ENCODE measurements at places on chromosomes 3 and 15.

GRCh38 chr3:32751377-32751776 lies 66.4 kb downstream of the CNOT10 start:
- DNase-seq, result no peak

DNA sequence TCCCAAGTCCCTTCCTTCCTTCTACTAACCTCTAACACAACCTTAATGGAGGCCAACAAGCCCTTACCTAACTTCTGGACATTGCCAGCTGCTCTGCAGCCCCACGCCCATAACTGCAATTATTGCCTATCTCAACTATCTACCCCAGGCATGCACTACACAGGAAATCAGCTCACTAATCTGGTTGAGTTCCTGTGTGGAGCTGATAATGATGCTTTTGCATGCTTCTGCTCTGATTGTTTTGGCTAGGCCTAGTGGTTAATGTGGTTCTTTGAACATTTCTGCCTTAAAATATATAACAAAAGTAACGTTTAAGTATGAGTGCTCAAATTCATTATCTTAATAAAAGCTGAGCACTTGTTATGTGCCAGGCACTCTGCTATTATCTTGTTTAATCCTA lies 463.9 kb downstream of the MFSD1 start:
- no peak for DNase-seq

DNA sequence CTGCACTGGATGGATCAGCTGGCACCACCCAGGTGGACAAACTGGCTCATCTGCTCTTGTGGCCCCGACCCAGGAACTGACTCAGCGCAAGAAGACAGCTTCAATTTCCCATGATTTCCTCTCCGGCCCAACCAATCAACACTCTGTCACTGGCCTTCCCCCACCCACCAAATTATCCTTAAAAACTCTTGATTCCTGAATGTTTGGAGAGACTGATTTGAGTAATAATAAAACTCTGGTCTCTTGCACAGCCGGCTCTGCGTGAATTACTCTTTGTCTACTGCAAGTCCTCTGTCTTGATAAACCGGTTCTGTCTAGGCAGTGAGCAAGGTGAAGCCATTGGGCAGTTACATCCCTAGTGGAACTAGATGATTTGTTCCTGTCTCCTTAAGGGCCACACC lies 16.1 kb downstream of the BDH1 start:
- DNase-seq, result no peak

DNA sequence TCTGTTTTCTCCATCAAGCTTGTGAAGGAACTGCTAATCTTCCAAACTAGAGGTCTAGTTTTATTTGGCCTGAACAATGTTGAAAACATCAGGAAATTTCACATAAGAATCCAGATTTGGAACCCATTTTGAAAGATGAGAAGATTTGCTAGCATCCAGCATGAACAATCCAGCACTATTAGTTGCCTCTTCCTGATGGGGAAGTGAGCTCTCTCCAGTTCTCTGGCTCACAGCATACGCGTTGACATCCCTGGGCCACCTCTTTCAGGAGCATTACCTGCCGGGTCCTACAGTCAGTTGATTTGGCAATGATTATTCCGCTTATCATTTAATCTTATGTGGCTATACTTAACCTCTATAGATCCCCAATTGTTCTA lies 10.9 kb downstream of the GPR87 start:
- DNase-seq, result no peak

GRCh38 chr3:81910244-81910852 lies 148.9 kb upstream of the GBE1 start:
- no peak for DNase-seq

GRCh38 chr3:42063888-42064287 lies 27.3 kb upstream of the TRAK1 start:
- DNase-seq, result no peak

- no peak for DNase-seq
Observed at GRCh38 chr3:11138371-11138770, 15.9 kb upstream of the HRH1 start.

DNA sequence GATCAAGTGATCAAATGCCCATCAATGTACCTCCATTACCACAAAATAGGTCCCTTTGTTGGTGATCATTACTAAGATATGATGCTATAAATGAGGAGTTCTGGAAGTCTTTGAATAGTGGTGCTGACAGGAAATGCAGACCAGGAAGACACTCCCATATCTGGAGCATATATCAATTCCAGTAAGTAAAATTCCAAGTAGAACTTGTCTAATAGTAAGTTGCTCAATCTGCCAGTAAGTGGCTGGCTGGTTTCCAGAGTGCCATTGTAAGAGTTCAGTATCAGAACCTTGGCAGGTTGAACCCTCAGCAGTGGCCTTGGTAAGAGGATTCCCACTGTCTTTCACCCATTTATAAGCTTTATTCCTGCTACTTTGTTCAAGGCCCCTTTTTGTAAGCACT lies 379.9 kb upstream of the RBMS3 start:
- DNase-seq, result no peak

DNA sequence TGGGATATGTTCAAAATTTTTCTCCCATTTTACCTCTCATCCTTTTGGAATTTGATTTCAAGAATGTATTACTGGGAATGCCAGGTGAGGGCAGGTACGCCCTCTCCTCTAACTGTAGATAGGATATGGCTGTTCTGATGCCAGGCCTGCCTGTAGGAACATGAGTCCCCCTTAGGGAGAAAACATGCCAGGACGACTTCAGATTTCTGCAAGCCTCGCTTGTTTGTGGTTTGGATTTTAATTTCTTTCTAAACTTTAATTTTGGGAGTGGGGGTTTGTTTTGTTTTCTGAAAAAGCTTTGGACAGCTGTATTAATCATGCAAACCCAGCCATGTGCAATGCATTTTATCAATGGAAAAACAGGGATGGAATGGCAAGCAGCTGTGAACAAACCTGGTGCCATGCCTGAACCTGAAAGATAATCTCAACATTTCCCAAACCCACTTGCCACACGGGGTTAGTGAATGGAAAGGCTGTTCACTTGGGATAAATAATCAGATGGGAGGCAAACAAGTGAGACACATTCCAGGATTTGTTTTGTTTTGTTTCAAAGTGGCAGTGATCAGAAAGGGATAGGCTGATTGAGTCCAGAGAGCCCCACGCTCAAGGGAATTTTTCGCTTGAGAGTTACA lies 207.6 kb downstream of the GAP43 start:
- no peak for DNase-seq

GRCh38 chr3:116614795-116615362 lies 94.7 kb upstream of the TUSC7 start:
- no peak for DNase-seq

DNA sequence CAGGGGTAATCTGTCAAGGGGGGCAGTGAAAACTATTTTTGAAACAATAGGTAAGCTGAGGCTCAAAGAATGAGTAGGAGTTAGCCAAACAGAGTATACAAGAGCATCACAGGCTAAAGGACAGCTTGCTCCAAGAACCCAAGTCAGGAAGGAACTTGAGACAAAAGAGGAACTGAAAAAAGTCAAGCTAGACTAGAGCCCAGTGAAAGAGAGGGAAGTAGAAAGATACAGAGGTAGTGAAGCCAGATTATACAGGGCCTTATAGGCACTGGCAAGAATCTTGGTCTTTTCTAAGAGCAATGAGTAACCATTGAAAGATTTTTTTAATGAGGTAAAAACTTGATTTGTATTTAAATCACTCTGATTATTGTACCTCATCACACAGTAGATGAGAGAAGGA lies 69.9 kb downstream of the FILIP1L start:
- no peak for DNase-seq

- DNase-seq, result no peak
Observed at GRCh38 chr15:101070502-101071273, 151.5 kb downstream of the LRRK1 start.

GRCh38 chr3:34419801-34420200 lies 621.4 kb downstream of the PDCD6IP start:
- DNase-seq, result no peak

DNA sequence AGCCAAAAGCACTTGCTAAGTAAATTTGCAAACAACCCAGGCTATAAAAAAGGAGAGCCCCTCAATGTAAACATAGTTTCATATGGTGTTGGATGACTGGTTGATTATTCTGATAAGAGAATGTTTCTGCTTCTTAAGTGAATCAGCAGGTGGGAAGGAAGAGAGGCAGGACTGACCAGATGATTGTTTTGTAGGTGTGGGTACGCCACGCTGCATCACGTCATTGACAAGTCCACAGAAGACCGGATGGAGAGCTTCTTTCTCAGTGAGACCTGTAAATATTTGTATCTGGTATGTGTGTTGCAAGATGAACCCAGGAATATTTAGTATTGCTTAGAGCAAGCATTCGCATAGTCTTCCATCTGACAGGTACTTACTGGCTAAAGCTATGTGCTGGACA lies 23.4 kb downstream of the EDEM1 start:
- DNase-seq, result no peak

GRCh38 chr15:72464251-72464650 lies 9.9 kb upstream of the ARIH1 start:
- DNase-seq, result no peak

DNA sequence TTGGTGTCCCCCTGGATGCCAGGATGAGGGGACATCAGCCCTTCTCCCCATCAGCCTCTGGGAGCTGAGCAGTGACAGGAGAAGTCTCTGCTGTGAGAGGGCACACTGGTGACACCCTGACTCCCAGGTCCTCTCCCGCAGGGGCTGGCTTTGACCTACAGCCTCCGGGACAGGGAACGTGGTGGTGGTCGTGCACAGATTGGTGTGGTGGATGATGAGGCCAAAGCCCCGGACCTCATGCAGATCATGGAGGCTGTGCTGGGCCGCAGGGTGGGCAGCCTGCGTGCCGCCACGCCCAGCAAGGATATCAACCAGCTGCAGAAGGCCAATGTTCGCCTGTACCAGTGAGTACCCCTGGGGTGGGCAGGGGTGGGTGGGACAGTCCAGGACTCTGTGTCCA lies 6.8 kb downstream of the VILL start:
- DNase-seq, result no peak

GRCh38 chr3:48756640-48757039 lies 39.6 kb upstream of the IP6K2 start:
- DNase-seq, result no peak

- no peak for DNase-seq
Observed at GRCh38 chr3:13532085-13532484, 16.8 kb upstream of the FBLN2 start.

- no peak for DNase-seq
Observed at GRCh38 chr15:60017538-60018520, 13.7 kb downstream of the FOXB1 start.

- DNase-seq, result no peak
Observed at GRCh38 chr15:96576596-96576995, 246.1 kb downstream of the NR2F2 start.

DNA sequence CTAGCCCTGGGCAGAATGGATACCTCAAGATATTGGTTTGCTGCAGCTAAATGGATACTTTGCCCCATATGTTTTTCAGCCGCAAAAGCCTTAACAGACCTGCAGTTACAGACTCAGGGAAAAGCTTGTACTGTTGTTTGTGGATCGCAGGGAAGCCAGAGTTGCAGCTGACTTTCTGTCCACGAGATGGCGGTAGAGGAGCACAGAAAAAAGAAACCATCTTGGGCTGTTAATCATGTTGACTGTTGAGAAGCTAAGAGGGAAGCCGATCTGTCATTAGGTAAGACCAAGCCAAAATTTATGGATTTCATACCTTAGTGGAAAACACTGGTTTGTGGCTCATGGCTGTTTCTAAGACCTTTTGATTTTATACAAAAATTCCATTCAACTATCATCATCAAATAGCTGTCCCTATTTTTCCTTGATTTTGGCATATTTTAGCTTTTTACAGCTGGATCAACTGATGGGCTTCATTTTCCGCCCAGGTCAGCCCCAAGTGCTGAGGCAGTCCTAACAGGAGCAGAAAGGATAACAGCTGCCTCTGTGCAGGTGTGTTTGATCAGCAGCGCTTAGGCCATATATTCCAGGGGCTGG lies 205.7 kb upstream of the ZPLD1 start:
- peak; percentile 61 for DNase-seq

GRCh38 chr3:71659864-71660591 lies 65.2 kb downstream of the EIF4E3 start:
- no peak for DNase-seq

DNA sequence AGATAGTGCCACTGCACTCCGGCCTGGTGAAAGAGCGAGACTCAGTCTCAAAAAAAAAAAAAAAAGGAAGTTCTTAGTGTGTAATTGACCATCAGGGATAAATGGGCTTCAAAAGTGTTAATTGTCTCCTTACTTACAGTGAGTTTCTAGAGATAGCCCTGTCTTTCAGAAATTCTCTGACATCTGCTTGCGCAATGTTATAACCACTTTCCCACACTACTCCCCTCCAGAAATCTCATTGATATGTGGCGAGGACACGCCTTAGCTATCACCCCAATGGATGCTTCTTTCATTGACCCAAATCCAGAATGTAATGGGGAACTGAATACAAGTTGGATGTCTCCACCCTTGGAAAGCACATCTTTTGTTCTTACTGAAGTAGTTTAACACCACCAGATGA lies 70.9 kb downstream of the GMPS start:
- no peak for DNase-seq

- DNase-seq, result no peak
Observed at GRCh38 chr15:76034111-76034510, 21.9 kb upstream of the NRG4 start.

All from stimulated activated CD4-positive, alpha-beta T cell treated with anti-CD3 and anti-CD28 coated beads, Interleukin-4, amount 100 ng/mL, for 4 hours (primary cell).